Thoracic aorta (tissue), 2 donors: ENCODE measurements at places on chromosomes 1 and 21.

GRCh38 chr1:217274416-217274815, 356.5 kb downstream of the GPATCH2 start:
- peaks cover 8% of the 10 kb centered on the region for H3K4me1 ChIP-seq
- H3K36me3 ChIP-seq: no peaks in the 10 kb centered on the region

DNA sequence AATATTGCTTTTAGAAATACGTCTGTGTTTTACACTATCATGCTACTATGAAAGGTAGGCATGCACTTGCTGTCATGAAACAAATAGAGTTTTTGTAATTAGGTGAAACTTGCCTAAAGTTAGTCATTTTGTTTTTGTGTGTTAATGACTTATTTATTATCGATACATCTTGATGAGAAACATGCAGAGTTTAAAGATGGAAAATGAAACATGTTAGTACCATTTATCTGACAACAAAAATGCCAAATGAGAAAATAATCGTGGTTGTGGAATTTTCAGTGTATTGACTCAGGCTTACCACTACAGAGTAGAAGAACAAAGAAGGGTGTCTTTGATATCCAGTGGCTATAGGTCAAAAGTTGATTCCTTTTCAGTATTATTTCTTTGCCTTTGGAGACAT, 105.5 kb downstream of the NCAM2 start:
- H3K4me3 ChIP-seq: no peak overlapping the region
- no peaks in the 10 kb centered on the region for H3K4me1 ChIP-seq
- H3K36me3 ChIP-seq: no peaks in the 10 kb centered on the region
- no peak overlapping the region for H3K27ac ChIP-seq

DNA sequence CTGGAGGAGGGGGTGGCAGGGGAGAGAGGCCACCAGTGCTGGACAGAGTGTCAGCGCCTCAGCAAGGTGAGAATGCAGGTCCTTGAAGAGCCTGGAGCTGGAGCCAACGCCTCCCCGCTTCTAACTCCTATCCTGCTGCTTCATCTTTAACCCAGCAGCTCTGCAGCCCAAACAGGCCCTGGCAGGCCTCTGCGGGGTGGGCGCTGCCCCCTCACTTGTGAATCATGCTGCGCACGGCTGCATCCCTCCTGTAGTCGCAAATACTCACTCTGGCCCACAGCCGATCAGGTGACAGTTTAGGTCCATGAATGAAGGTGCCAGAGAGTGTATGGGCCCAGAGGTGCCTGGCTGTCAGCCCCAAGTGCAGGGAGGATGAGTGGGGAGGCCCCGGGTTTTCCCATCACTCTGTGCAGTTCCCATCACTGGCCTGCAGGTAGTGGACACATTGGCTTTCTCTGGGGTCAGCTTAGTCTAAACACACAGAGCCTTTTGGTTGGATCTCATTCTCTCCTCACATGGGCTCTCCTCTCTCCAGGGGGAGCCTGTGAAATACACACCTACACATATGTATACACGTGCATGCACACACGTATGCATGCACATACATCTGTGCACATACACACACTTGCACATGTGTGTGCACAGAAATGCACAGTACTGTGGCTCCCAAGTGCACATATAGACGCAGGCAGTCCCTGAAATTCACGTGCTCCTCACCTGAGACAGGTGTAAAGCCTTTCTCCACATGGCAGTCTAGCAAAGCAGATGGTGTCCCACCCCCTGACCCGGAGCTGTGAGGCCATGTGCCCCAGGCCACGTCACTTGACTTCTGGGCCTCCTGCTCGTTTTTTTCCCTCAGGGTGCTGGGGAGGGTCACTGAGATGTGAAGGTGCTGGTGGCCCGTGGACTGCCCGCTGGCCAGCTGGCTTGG, 52.0 kb downstream of the TRIM11 start:
- no peak overlapping the region for H3K4me3 ChIP-seq
- H3K27me3 ChIP-seq: no peaks in the 10 kb centered on the region
- H3K36me3 ChIP-seq: no peaks in the 10 kb centered on the region

- H3K4me1 ChIP-seq: no peaks in the 10 kb centered on the region
- H3K36me3 ChIP-seq: no peaks in the 10 kb centered on the region
- no peak overlapping the region for H3K27ac ChIP-seq
- no peak for DNase-seq
- H3K27me3 ChIP-seq: no peaks in the 10 kb centered on the region
- H3K4me3 ChIP-seq: no peak overlapping the region
Observed at GRCh38 chr1:35243691-35244090, 24.8 kb upstream of the ZMYM4 start.

- no peaks in the 10 kb centered on the region for H3K36me3 ChIP-seq
- H3K4me1 ChIP-seq: no peaks in the 10 kb centered on the region
- no peak for DNase-seq
- no peak overlapping the region for H3K27ac ChIP-seq
- no peaks in the 10 kb centered on the region for H3K27me3 ChIP-seq
Observed at GRCh38 chr21:30714946-30715345, 3.6 kb downstream of the KRTAP21-3 start.

DNA sequence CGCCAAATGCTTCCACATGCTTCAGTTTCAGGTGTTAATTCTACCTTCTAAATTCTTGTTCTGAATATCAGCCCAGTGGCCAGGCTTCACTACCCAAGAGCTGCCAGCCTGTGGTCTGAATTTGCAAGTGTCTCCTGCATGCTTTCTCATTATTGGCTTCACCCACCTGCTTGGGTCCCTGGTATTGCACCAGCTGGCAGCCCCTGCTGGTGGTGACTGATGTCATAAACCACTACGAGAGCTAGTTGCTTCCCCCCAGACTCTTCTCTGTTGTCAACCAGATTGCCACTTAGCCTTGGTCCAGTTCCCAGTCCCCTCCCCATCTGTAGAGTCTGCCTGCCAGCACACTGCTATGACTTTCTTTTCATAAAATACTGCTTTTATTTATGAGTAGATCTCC, 197.7 kb upstream of the DUSP10 start:
- no peaks in the 10 kb centered on the region for H3K27me3 ChIP-seq
- DNase-seq: no peak
- H3K27ac ChIP-seq: no peak overlapping the region
- H3K4me1 ChIP-seq: no peaks in the 10 kb centered on the region
- no peaks in the 10 kb centered on the region for H3K36me3 ChIP-seq
- H3K4me3 ChIP-seq: no peak overlapping the region

DNA sequence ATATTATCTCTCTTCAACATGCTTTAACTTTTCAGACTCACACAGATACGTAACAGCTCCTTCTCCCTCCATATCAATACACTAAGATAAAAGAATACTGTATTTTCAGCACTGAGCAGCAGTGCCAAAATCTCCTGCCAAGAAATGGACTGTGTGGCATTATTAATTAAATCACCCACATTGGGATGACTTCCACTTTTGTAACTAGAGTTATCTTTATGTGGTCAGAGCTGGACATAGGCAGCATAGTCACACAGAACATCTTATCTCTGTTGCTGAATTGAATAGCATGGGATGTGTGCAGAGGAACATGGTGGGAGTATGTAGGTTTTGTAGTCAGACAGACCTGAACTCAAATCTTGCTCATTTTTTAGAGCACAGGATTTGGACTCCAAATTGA, 41.4 kb upstream of the CACYBP start:
- H3K27me3 ChIP-seq: no peaks in the 10 kb centered on the region
- no peaks in the 10 kb centered on the region for H3K36me3 ChIP-seq
- DNase-seq: no peak
- H3K27ac ChIP-seq: no peak overlapping the region
- H3K4me1 ChIP-seq: peaks cover 9% of the 10 kb centered on the region
- no peak overlapping the region for H3K4me3 ChIP-seq

GRCh38 chr1:193525917-193526710, 339.7 kb upstream of the B3GALT2 start:
- no peak overlapping the region for H3K4me3 ChIP-seq
- no peaks in the 10 kb centered on the region for H3K36me3 ChIP-seq
- no peak overlapping the region for H3K27ac ChIP-seq
- H3K27me3 ChIP-seq: no peaks in the 10 kb centered on the region
- no peaks in the 10 kb centered on the region for H3K4me1 ChIP-seq
- DNase-seq: no peak

DNA sequence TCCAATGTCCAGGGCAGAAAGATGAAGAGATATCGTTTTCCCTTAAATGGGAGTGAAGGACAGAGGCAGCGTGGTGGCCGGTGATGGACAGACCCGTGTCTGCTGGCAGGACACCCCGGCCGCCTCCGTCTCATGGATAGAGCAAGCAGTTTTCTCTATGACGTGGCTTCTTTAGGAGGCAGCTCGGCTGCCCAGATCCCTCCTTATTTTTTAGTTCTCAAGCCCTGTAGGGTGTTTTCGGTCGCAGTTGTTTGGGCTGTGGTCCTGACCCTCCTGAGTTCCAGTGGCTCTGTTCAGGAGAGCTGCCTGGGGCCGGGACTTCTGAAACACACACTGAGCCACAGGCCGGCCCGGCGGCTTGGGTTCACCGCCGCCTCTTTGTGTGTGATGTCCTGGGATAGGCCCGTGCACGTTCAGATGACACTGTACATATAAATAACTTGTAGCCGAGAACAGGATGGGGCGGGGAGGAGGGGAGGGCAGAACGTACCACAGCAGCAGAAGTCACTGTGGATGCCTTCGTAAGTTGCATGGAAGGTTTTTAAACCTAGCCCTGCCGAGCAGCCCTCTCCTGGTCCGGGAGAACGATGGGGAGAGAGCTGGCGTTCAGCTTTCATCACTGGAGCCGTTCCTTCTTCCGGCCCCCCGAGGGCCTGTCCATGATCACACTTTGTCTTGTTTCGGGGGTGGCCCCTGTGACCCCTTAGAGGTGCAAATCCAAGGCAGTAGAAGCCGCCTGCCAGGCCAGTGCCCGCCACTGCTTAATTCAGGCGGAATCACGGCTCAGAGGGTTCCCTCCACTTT, 65.2 kb downstream of the SIK1 start:
- no peaks in the 10 kb centered on the region for H3K27me3 ChIP-seq
- H3K4me1 ChIP-seq: peaks cover 6% of the 10 kb centered on the region
- no peaks in the 10 kb centered on the region for H3K36me3 ChIP-seq

GRCh38 chr1:219812086-219812485, 116.3 kb downstream of the SLC30A10 start:
- no peaks in the 10 kb centered on the region for H3K36me3 ChIP-seq
- H3K27me3 ChIP-seq: no peaks in the 10 kb centered on the region
- no peak overlapping the region for H3K4me3 ChIP-seq
- no peaks in the 10 kb centered on the region for H3K4me1 ChIP-seq
- H3K27ac ChIP-seq: no peak overlapping the region

- no peak overlapping the region for H3K4me3 ChIP-seq
- no peaks in the 10 kb centered on the region for H3K27me3 ChIP-seq
- H3K4me1 ChIP-seq: no peaks in the 10 kb centered on the region
- H3K27ac ChIP-seq: no peak overlapping the region
Observed at GRCh38 chr21:40294345-40294744, 427.1 kb downstream of the PCP4 start.

GRCh38 chr1:28322194-28322593, 6.6 kb upstream of the MED18 start:
- no peaks in the 10 kb centered on the region for H3K36me3 ChIP-seq
- no peak overlapping the region for H3K4me3 ChIP-seq
- no peak overlapping the region for H3K27ac ChIP-seq
- H3K27me3 ChIP-seq: no peaks in the 10 kb centered on the region
- no peaks in the 10 kb centered on the region for H3K4me1 ChIP-seq
